ENCODE measurements at places on chromosomes 6 and 20. TPM values are rescaled to one million over a fixed set of nuclear protein-coding genes. Genes with fewer than 3 reads are reported as not detected.

Gene GUCA1A
- not detected for total RNA-seq

Gene SCRT2
- total RNA-seq, result not detected

GRCh38 chr20:21315138-21315537 is 12.0 kb downstream of the XRN2 start:
- DNase-seq, result no peak

DNA sequence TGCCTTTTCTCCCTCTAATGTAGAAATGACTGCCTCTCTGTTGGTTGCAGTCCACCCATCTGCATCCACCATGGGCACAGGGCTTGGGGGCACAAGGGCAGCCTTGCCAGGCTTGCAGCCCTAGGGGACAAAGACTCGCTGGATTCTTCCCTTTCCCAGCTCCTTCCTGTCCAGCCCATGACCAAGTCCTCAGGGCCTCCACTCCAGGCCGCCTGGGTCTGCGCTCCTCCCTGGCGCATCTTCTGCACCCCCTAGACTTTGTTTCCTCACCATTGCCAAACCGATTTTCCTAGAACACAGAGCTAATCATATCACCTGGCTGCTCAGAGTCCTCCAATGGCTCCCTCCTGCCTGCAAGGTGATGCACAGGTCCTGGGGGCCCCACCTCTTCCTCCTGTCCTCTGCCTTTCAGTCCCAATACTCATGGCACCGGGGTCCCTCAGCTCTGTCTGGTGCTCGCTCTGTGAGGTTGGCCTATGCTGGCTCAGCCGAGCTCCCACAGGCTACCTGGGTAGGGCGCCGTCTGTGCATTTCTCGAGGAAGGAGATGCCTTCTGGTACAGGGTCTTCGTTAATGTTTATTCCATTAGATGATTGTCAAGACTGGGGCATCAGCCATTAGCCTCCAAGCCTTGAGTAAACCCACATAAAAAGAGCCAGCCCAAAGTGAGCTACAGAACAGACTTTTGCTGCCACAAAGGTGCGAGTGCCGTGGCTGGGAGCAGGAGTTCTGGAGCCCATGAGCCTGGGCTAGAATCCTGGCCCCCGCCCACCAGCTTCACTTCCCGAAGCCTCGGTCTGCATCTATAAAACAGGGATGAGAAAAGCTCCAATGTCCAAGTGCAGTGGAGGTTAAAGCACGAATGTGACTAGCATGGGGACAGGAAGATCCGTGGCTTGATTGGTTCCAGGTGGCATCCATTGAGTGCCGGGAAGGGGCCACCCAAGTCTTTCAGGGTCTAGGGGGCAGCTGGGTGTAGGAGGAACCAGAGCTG is 17.7 kb downstream of the PSMG4 start:
- no peak for DNase-seq

- no peak for DNase-seq
Observed at GRCh38 chr6:163897030-163897429, 482.5 kb downstream of the QKI start.

- DNase-seq, result no peak
Observed at GRCh38 chr6:157152556-157152955, 170.8 kb downstream of the TMEM242 start.

Gene WFDC10B
- total RNA-seq, result 0.60 TPM

Gene C20orf96
- 9.4 TPM for total RNA-seq

DNA sequence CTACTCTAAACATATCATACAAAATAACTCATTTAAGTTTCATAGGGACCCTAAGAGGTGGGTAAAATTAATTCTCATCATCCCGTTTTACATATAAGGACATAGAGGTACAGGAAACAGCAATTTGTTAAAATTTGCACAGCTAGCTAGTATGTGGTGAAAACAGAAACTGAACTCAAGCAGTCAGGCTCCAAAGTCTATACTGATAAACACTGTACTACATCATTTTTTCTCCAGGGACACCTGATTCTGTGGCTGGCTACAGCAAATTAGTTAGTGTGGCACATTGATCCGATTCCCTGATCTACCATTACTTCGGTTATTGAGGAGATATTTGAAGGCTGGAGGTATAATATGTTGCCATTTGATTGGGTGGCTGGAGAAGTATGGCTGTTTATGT is 36.2 kb upstream of the E2F3 start:
- no peak for DNase-seq

Gene CBLN4
- 0.35 TPM for total RNA-seq

- no peak for DNase-seq
Observed at GRCh38 chr20:36491901-36492617, 49.3 kb upstream of the MYL9 start.

GRCh38 chr20:50218987-50219435 is 28.4 kb downstream of the CEBPB start:
- peak; percentile 51 for DNase-seq

GRCh38 chr6:7823552-7823951 is 87.0 kb downstream of the TXNDC5 start:
- no peak for DNase-seq

Gene TEAD3
- total RNA-seq, result 18.0 TPM

DNA sequence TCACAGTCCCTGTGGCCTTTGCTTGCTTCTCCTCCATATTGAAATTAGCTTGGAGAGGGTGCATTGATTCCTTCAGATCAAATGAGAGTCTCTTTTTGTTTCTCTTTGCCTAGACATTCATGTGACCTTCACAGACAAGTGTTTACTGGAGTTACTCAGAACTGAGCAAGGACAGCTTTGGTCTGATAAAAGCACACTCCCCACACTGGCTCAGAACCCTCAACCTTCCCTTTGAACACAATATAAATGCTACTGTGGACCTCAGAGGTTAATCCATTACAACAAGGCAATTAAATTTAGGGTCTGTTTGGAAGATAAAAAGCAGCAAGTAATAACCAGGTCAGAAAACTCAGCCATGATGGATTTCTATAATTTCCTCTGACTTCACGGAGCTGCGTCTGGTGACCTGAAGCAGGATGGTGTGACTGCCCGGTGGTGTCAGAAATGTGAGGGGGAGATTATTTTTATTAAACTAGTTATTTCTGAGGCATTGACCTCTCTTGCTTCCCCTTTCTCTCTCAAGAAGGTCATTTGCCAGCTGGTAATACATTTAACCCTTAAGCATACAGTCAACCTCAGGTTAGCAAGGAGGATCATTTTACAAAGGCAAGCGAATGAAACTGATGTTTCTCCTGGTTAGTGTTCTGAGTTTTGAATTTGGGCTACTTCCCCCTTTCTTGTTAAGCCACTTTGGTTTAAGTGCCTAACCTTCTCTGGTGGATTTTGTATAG is 208.2 kb downstream of the CLIC5 start:
- no peak for DNase-seq

Gene ZSCAN16
- total RNA-seq, result 6.1 TPM

GRCh38 chr6:132669690-132670291 is 10.8 kb upstream of the TAAR1 start:
- DNase-seq, result no peak

GRCh38 chr20:10316582-10316981 is 98.0 kb downstream of the SNAP25 start:
- no peak for DNase-seq

Gene PI16
- 1.7 TPM for total RNA-seq
